ENCODE measurements at places on chromosomes 6 and 20.

DNA sequence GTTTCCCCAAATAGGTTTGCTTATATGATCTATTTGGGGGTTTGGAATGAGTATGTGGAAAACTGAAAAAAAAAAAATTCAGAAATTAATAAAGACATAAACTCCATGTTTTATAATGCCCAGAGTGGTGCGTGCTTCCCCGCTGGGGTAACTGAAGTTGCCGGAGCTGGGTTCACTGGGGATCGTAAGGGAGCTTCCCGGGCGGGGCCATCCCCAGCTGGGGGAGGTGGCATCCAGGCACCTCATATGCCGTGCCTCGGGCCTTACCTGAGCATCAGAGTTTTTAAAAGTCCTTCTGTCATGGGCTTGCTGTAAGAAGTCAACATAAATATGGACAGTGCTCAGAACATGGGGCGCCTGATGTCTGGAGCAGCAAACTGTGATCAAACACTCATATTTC lies 17.9 kb upstream of the RAMACL start:
- no peak for DNase-seq

DNA sequence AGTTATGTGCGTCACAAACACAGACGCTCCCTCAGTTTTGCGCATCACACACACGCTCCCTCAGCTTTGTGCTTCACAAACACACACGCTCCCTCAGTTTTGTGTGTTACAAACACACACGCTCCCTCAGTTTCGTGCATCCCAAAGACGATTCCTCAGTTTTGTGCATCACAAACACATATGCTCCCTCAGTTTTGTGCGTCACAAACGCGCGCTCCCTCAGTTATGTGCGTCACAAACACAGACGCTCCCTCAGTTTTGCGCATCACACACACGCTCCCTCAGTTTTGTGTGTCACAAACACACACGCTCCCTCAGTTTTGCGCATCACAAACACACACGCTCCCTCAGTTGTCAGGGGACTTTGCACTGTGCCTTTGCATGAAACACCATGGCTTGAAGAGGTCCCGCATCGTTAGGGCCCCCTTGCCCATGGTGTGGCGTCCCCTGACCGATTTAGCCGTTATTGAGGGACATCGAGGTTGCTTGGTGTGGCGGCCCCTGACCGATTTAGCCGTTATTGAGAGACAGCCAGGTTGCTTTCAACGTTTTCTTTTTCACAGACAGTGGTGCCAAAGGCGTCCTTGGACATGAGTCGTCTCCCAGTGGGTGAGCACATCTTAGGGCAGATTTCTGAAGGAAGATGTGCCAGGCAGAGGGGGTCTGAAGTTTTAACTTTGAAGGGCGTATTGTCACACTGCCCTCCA lies 28.1 kb upstream of the MYT1 start:
- no peak for DNase-seq

GRCh38 chr6:127484212-127484863 lies 25.1 kb upstream of the KIAA0408 start:
- peak; percentile 33 for DNase-seq

DNA sequence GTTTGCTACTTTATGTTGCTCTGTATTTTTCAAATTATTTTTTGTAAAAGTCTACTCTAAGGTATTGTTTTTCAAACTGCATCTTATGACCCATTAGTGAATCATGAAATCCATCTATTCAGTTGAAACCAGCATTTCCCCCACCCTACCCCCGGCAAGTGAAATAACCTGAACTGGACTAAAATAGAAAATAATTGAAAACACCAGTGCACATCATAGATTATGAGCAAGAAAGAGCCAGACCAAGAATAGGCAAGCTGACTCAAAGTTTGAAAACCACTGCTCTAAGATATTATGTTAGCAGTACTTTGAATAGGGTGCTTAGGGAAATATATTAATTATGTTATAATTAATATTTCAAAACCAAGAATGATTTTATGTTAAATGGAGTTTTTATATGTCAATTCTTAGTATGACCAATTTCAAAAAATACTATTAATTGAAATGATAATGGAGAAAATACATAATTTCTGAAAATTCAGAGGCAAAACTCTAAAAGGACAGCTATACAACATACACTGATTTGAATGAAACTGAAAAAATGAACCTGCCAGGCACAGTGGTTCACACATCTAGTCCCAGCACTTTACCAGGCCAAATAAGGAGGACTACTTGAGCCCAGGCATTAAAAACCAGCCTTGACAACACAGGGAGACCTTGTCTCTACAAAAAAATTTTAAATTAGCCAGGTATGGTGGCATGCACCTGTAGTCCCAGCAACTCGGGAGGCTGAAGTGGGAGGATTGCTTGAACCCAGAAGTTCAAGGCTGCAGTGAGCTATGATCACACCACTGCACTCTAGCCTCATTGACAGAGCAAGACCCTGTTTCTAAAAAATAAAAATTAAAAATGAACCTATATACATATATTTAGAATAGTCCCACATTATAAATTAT lies 112.0 kb downstream of the CDK19 start:
- DNase-seq: peak; percentile 18

GRCh38 chr6:170208651-170209353 lies 82.1 kb downstream of the DLL1 start:
- no peak for DNase-seq

Data from GM06990 (cell line).